T-helper 17 cell (primary cell): ENCODE measurements at places on chromosomes 11 and 22. TPM values are rescaled to one million over a fixed set of nuclear protein-coding genes. Genes with fewer than 3 reads are reported as not detected.

DNA sequence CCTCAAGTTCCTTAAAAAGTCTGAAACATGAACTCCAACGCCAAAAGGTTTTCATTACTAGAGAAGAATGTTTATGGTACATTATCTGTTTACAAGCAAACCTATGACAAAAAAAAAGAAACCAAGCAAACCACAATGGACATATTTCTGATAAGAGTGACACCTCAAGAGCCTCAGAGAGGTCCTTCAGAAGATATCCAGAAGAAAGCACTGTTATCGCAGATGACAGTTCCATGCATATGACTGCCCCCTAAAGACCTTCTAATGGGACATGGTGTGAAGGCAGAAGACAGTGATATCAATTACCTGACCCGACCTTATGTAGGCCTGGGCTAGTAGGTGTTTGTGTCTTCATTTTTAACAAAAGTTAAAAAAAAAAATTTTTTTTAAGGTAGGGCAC, 3.1 kb downstream of the HDHD5 start:
- no peaks in the 10 kb centered on the region for H3K27me3 ChIP-seq
- no peak overlapping the region for H3K27ac ChIP-seq
- H3K4me1 ChIP-seq = peaks cover 22% of the 10 kb centered on the region
- no peak for DNase-seq
- no peaks in the 10 kb centered on the region for H3K36me3 ChIP-seq

- H3K4me3 ChIP-seq = peak overlapping the region; percentile 86
- no peaks in the 10 kb centered on the region for H3K36me3 ChIP-seq
- H3K27me3 ChIP-seq = no peaks in the 10 kb centered on the region
- peak overlapping the region; percentile 91 for H3K27ac ChIP-seq
- no peak for DNase-seq
Measured at GRCh38 chr11:68839911-68840641, 1.6 kb downstream of the CPT1A start.

DNA sequence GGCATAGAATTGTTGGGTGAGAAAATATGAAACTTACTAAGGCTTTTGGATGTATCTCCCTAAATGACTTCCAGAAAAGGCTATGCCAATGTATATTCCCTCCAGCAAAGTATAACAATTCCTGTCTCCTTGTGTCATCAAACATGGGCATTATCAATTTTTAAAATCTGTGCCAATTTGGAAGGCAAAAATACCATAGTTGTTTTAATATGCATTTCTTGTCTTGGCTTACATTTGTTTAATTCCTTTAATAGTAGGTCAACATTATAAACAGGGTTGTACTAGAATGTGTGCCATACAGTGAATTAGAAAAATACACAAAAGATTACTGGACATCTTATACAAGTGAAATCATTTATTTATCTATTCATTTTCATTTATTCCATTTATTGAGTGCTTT, 41.6 kb downstream of the DCUN1D5 start:
- peaks cover 5% of the 10 kb centered on the region for H3K4me1 ChIP-seq
- DNase-seq = no peak
- H3K27ac ChIP-seq = no peak overlapping the region

CHRM4 gene
- 4.3 TPM for total RNA-seq

OR51E2 gene
- total RNA-seq = not detected

PNPLA5 gene
- not detected for total RNA-seq
